ENCODE measurements at places on chromosomes 16 and 17. TPM values are rescaled to one million over a fixed set of nuclear protein-coding genes. Genes with fewer than 3 reads are reported as not detected.
A peak's percentile ranks its signal among the peaks of the same experiment; 100 is the strongest.

- no peak overlapping the region for H3K4me3 ChIP-seq
- peaks cover 4% of the 10 kb centered on the region for H3K4me1 ChIP-seq
- peaks cover 6% of the 10 kb centered on the region for H3K36me3 ChIP-seq
- H3K27ac ChIP-seq = no peak overlapping the region
- no peak for DNase-seq
Measured at GRCh38 chr16:59514651-59515050, 780.5 kb upstream of the GOT2 start.

CACNG3 gene
- total RNA-seq = 2.2 TPM

DNA sequence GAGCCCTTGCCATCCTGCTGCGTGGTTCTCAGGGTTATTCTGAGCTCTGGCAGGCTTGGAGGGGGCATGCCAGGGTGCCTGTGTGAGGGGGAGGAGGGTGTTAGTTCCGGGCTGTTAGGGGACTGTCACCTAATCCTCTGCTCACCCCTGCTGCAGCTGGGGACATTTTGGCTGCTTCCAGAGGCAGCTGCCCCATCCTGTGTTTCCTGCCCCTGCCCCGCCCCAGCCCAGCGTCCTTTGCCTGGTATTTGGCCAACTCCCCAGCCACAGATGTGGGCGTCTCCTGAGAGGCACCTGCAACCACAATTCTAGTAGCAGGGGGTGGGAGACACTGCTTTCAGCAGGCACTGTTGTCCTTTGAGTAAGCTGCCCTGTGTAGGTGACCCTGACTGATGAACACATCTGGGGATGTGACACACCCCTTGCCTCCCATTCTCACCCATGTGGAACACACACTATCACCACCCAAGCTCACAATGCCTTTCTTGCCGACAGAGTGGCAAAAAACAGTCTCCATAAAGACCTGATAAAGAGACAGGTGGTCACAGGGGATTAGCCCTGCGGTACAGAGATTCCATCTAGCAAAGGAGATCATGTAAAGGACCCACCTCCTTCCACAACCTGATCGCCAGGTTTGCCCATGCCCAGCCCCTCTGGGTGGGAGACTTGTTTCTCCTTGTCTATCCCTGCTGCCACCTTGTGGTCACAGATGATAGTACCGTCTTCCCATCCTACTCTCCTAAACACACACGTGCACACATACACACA lies at the start of gene CHRNE:
TSS of gene CHRNE (minus strand) at position 48 of the 768 bp plus-strand sequence. CDS start at position 13, 35 bp downstream.
- peaks cover 10% of the 10 kb centered on the region for H3K4me1 ChIP-seq
- no peak within 1 kb of the TSS for H3K4me3 ChIP-seq
- H3K36me3 ChIP-seq = no peaks in the 10 kb centered on the region
- H3K27me3 ChIP-seq = peaks cover 20% of the 10 kb centered on the region

DNA sequence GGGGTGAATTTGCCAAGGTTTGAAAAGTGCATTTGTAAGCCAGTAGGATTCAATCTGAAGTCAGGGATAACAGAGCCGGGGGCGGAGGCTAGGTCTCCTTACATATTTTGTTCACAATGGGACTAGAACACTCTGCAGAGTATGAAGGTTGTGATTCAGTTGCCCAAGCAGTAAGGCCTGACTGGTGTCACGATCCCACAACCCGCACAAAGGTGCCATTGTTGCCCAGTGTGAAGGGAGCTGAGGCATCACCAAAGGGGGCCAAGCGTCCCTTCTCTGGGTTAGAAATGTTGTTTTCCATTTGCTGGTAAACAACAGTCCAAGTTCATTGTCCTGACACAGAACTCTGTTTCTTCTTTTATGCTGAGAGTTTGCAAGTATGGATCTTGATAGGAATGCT lies 471.8 kb downstream of the MAF start:
- H3K27ac ChIP-seq = no peak overlapping the region
- H3K4me1 ChIP-seq = no peaks in the 10 kb centered on the region
- no peak for DNase-seq
- H3K4me3 ChIP-seq = no peak overlapping the region

- no peak overlapping the region for H3K27ac ChIP-seq
Measured at GRCh38 chr17:49820773-49821172, 27.1 kb downstream of the TAC4 start.

GRCh38 chr17:47757386-47757785 lies 24.4 kb downstream of the TBX21 start:
- peaks cover 4% of the 10 kb centered on the region for H3K36me3 ChIP-seq
- no peak overlapping the region for H3K27ac ChIP-seq
- H3K4me1 ChIP-seq = no peaks in the 10 kb centered on the region
- H3K4me3 ChIP-seq = no peak overlapping the region

DNA sequence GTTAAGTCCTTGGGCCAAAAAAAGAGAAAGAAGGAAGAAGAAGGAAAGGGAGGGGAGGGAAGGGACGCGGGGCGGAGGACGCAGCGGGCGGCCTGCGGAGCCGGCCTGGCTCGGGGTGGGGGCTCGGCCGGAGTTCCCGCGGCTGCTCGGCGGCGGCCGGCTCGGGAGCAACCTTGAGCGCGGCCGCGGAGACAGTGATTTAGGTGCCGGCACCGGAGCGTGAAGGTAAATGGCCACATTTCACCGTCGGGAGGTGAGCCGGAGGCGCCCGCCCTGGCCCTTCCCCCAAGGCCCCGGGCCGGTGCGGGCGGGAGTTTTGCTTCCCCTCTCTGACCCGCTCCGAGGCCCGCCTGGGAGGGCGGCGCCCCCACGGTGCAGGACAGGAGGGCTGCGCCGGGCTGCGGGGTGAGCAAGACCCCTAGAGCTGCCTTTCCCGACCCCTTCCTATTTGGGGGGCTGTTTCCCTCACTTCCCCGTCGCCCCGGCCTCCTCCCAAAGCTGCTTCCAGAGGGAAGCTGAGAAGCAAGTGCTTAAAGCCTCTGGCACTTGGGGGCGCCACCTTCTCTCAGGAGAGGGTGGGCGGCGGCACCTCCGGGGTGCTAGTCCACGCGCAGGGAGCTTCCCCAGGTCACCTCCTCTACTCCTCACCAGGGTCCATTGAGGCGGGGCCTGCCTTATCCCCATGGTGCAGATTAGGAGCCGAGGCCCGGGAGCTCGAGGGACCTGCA lies 56.5 kb downstream of the MRM1 start:
- peaks cover 1% of the 10 kb centered on the region for H3K4me1 ChIP-seq
- no peaks in the 10 kb centered on the region for H3K36me3 ChIP-seq
- H3K27me3 ChIP-seq = peaks cover 20% of the 10 kb centered on the region
- H3K27ac ChIP-seq = no peak overlapping the region
- H3K4me3 ChIP-seq = peak overlapping the region; percentile 79
- DNase-seq = peak; percentile 53

NPTX1 gene
- total RNA-seq = 18.1 TPM

DNA sequence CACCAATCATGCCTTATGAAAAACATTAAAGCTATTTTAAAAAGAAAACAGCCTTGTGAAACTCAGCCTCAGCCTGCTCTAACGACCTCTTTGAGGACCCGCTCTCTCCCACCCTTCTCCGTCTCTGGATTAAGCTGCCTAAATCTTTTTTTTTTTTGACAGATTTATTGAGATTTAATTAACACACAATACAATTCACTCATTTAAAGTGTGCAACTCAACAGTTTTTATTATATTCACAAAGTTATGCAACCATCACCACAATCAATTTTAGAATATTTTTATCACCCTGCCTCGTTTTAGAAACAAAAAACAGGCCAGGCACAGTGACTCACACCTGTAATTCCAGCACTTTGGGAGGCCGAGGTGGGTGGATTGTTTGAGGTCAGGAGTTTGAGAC lies 8.4 kb downstream of the CDR2L start:
- H3K27ac ChIP-seq = no peak overlapping the region
- H3K4me3 ChIP-seq = no peak overlapping the region
- DNase-seq = no peak

CD300LG gene
- total RNA-seq = not detected

DNA sequence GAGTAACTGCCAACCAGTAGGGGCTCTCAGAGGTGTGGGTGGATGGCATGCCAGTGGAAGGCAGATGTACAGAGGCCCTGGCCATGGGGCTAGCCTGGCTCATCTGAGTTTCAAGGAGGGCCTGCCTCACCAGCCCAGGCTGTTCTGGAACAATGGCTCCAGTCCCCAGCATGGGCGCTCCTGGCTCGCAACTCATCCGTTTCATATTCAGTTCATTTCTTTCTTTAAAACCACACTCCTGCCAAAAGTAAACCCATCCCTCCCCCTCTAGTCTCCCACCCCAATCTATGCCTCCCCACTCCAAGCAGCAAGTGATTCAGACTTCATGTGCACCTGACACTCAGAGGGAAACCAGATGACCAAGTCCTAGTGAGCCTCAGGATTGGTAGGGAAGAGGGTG lies 2.4 kb downstream of the CCL13 start:
- no peak overlapping the region for H3K4me3 ChIP-seq
- H3K27ac ChIP-seq = no peak overlapping the region
- peaks cover 7% of the 10 kb centered on the region for H3K27me3 ChIP-seq
- H3K36me3 ChIP-seq = peaks cover 4% of the 10 kb centered on the region
- H3K4me1 ChIP-seq = peaks cover 10% of the 10 kb centered on the region

DNA sequence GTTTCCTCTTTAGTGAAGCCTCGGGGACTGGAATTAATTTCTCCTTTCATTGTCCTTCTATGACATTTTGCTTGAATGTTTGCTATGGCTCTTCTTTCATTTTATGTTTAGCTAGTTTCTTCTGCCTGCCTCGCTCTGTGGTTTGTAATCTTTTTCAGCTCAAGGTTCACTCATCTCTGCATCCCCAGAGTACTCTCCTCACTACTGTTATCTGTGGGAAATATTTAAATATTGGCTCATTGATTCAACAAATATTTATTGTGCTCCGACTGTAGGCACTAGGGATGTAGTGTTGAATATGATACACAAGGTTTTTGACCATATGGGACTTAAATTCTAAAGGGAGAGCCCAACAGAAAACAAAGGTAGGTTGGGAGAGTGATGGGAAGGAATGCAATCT lies 195.9 kb downstream of the PHKB start:
- no peaks in the 10 kb centered on the region for H3K4me1 ChIP-seq
- no peaks in the 10 kb centered on the region for H3K36me3 ChIP-seq
- DNase-seq = no peak
- no peak overlapping the region for H3K4me3 ChIP-seq
- H3K27me3 ChIP-seq = no peaks in the 10 kb centered on the region
- no peak overlapping the region for H3K27ac ChIP-seq

- no peaks in the 10 kb centered on the region for H3K4me1 ChIP-seq
- H3K27ac ChIP-seq = no peak overlapping the region
- H3K27me3 ChIP-seq = no peaks in the 10 kb centered on the region
- no peak overlapping the region for H3K4me3 ChIP-seq
- no peaks in the 10 kb centered on the region for H3K36me3 ChIP-seq
- no peak for DNase-seq
Measured at GRCh38 chr16:74868501-74868900, 93.9 kb upstream of the FA2H start.

DHRS7C gene
- not detected for total RNA-seq

LDHD gene
- not detected for total RNA-seq

- H3K4me3 ChIP-seq = no peak overlapping the region
- H3K36me3 ChIP-seq = no peaks in the 10 kb centered on the region
- no peaks in the 10 kb centered on the region for H3K27me3 ChIP-seq
- H3K27ac ChIP-seq = no peak overlapping the region
Measured at GRCh38 chr16:48471435-48471834, 86.2 kb upstream of the SIAH1 start.

DNA sequence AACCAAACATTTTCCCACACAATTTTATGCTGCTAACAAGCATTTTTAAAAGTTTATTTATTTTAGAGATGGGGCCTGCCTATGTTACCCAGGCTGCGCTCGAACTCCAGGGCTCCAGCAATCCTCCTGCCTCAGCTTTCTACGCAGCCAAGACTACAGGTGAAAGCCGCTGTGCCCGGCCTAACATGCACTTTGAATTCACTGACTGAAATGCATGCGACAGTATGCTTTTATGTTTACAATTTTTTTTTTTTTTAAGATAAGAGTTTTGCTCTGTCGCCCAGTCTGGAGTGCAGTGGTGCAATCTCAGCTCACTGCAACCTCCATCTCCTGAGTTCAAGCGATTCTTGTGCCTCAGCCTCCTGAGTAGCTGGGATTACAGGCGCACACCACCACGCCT lies 47.8 kb downstream of the MAP1LC3B start:
- DNase-seq = no peak
- no peak overlapping the region for H3K27ac ChIP-seq
- peaks cover 5% of the 10 kb centered on the region for H3K4me1 ChIP-seq
- H3K36me3 ChIP-seq = peaks cover 8% of the 10 kb centered on the region
- H3K27me3 ChIP-seq = no peaks in the 10 kb centered on the region

CBX1 gene
- total RNA-seq = 141 TPM

DNA sequence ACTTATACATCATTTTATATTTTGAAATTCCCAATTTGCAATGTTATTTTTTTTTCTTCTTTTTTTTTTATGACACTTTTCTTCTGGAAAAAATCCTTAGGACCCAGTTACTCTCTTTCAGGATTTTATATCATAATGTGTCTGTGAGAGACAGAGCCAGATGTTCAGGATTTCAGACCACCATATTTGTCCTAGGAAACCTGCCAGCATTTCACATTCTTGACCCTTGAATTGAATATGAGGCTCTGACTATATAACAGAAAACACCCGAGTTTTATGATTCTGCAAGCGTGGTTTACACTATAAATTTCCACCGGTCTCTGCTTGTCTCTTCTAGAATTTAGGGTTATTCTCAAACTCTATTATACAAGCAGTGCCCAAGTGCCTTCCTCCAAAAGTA lies 621.0 kb downstream of the WWOX start:
- no peak overlapping the region for H3K4me3 ChIP-seq
- no peak overlapping the region for H3K27ac ChIP-seq
- no peak for DNase-seq
- peaks cover 1% of the 10 kb centered on the region for H3K27me3 ChIP-seq
- no peaks in the 10 kb centered on the region for H3K4me1 ChIP-seq

DNA sequence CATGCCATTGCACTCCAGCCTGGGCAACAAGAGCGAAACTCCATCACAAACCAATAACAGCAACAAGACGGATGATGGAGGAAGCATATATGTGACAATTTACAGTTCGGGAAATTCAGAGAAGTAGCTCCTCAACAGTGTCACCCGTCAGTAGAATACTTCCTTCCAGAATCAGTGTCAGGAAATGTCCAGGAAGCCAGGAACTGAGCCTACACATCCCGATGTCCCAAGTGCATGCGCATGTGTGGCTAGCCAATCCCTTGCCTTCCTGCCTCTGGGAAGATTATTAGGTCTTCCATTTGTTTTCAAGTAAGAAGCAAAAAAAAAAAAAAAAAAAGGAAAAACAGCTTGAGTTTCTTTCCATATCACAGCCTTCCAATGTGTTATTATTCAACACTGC lies 1.4 kb upstream of the PITPNC1 start:
- no peak overlapping the region for H3K27ac ChIP-seq
- H3K4me1 ChIP-seq = peaks cover 16% of the 10 kb centered on the region
- peaks cover 2% of the 10 kb centered on the region for H3K27me3 ChIP-seq
- H3K36me3 ChIP-seq = no peaks in the 10 kb centered on the region
